RPMI8226 (cell line): ENCODE measurements at places on chromosomes 1 and 21.

GRCh38 chr1:89065079-89065868 lies at the start of gene GBP1:
TSS of gene GBP1 (minus strand) at chr1:89065208. CDS start at chr1:89063234, 1,974 bp downstream.
- DNase-seq, result peak; percentile 15

DNA sequence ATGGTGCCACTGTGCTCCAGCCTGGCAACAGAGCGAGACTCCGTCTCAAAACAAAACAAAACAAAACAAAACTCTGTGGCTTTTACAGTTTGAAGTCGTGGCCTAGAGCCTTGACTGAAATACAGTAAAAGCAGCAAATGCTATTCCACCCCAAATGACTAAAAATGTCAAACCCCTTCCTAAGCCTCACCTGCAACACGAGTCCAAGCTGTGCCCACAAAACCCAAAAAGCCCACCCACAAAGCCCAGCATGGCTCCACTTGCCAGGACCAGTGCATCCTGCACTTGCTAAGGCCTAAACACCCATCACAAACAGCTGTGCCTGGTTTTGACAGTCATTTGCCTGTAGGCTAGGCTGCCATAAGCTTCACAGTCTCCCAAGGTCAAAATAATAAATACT lies 21.3 kb downstream of the VAV3 start:
- no peak for DNase-seq

DNA sequence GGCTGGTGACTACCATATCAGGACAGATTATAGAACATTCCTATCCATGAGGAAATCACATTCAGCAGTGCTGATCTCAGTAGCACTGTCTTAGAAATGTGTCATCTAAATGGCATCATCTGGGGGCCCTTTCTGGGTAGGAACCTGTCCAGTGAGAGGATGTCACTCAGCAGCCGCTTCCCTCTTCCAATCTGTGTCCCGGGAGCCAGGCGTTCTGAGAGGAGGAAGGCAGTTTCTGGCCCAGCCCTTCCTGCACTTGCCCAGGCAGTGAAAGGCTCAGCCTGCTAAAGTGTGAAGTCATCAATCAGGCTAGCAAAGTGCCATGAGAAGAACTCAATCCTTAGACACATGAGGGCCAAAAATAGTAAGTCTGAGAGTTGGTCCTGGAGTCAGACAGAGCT lies 25.6 kb downstream of the RAB4A start:
- DNase-seq, result no peak

GRCh38 chr1:3975903-3976630 lies 76.0 kb upstream of the C1orf174 start:
- DNase-seq, result no peak

DNA sequence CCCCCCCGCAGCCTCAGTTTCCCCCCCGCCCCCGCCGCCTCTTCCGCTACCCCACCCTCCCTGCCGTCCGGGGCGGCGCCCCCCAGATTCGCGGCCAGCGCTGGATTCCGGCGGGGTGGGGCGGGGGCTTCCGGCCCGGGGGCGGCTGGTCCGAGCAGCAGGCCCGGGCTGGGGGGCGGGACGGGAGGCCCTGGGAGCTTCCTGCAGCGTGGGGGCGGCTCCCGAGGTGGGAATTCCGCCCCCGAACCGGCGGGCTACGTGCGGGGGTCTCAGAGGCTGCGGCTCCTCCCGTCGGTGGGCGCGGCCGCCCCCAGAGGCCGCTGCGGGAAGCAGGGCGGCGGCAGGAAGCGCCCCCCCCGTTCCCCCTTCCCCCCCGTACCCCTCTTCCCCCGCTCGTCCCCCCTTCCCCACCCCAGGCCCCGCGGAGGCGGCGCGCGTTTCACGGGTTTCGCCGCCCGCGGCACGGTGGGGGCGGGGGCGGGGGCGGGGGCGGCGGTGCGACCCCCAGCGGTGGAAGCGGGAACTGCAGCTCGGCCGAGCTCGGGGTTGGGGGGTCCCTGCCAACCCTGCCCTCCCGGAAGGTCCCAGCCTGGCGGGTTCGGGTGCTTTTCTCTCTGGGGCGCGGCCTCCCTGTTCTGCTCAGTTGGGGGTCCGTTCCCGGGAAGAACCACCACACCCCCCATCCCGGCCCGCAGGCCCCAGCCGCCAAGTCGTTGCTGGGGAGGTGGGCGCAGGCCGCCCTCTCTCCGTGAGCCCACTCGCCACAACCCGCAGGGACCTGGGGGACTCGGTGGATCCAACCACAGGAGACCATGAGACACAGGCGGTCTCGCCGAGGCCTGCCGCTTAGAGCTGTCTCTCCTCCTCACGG lies 76.3 kb downstream of the MORN1 start:
- DNase-seq, result peak; percentile 44

DNA sequence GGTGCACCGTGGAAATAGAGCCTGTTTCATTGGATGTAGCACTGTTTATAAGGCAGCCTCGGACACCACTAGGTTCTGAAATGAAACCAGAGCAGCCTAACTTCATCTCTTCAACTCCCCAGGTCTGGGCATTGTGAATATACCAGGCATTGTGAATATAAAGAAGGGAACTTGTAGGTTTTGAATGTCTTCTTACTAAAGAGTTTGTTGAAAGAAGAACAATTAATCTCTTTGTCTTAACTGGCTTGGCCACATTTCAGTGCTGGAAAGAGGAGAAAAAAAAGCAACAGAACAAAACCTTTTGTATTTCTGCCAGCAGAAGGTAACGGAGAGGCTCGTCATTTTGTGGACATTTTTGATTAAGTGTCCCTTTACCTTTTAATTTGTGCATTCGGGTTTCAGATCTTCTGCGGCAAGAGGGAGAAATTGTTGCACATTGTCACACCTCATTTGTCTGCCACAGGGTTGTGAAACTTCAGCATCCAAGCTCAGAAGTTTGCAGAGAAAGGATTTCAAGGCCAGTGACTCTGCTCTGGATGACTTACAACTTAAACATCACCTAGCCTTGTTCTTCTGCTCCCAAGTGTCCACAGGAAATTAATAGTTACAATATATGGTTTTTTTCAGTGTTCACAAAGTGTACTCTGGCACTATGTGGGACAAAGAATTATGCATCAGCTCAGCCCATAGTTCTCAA lies 158.3 kb downstream of the KAZN start:
- no peak for DNase-seq

- no peak for DNase-seq
These were observed 74.2 kb downstream of the SIM2 start for GRCh38 chr21:36773117-36773516.

DNA sequence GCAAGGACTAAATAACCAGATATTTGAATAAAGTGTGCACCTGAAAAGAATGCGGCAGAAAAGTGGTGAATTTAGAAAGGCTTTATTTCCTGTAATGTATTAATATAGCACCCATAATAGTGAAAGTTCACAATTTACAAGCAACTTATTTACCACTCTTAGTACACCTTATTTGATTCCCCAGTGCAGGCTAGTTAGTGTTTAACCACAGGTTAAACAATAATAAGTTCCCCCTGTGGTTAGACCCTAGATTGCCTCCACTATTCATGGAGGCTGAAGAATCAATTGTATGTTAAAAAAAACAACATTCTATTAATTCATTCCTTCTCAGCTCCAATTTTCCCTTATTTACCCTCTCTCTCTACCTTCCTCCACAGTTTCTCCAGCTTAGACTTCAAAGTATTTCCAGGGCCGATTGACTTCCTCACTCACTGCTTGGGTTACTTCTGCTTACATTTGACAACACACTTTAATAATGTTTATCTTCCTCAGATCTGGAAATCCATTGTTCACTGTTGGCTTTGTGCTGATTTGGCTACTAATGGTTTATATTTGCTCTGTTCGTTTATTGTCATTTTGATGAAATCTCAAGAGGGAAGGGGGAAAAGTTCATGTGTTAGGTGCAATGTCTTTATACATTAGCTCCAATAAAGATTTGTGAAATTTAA lies 796.3 kb downstream of the BRINP3 start:
- DNase-seq, result no peak

GRCh38 chr1:214747050-214747635 lies 144.1 kb downstream of the CENPF start:
- DNase-seq, result no peak

GRCh38 chr1:49052102-49052501 lies 275.4 kb upstream of the BEND5 start:
- DNase-seq, result no peak

DNA sequence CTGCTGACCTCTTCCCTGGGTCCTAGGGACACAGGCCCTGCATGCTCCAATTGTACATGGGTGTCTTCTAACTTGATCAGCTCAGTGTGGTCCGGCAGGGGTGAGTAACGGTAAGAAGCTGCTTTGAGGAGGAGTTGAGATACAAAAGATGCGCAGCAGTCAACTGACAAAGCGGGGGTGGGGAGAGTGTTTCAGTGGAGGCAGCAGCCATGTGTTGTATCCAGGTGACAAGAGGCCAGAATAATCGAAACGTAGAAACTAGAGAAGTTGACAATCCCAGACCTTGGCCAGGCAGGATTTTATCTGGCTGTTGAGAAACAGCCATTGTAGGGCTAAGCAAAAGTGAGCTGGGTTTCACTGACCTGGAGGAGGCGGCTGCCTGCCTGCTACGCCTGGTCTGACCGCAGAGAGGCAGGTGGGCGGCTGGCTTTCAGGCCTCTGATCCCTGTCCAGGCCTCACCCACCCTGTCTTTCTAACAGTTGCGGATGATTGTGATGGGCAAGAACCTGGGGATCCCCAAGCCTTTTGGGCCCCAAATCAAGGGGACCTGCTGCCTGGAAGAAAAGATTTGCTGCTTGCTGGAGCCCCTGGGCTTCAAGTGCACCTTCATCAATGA lies 28.8 kb downstream of the PADI6 start:
- no peak for DNase-seq

DNA sequence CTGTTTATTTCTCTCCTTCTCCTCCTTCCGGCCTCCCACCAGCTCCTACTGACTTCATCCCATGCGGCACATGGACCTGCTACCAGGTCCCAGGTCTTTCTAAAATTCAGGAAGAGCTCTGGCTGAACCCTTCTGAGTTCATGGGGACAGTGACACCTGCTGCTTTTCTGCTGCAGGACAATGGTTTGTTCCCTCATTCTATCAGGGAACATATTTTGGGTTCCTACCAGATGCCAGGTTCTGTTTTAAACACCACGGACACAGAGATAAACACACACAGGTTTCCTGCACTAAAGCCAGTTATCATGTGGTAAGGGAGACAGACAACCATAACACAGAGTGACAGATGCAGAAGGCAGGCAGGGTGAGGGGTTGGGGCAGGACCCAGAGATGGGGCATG lies 114.0 kb upstream of the RAB4A start:
- DNase-seq, result no peak

DNA sequence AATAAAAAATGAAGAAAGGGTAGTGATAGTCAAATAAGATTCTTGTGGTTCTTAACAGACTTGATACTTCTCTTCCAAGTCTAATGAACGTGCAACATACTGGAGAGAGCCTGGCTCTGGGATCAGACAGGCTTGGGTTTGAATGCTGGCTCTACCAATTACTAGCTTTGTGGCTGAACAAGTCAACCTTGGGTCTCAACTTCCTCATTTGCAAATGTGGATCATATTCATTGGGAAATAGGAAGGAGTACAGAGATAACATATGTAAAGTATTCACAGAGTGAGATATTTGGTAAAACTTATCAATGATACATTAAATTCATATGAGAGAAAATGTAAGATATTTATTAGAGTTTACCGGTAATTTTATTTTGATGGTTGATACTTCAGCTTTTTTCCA lies 2.0 kb downstream of the EDEM3 start:
- DNase-seq, result peak; percentile 52

- no peak for DNase-seq
These were observed 251.4 kb downstream of the MATN1 start for GRCh38 chr1:30472009-30472408.
